ENCODE measurements at places on chromosomes 6 and 20.
A peak's percentile ranks its signal among the peaks of the same experiment; 100 is the strongest.

GRCh38 chr6:18501663-18502013 lies 114.5 kb downstream of the RNF144B start:
- no peak for DNase-seq

GRCh38 chr6:71190809-71191208 lies 97.8 kb upstream of the OGFRL1 start:
- peak; percentile 59 for DNase-seq

GRCh38 chr6:95629551-95629950 lies 52.2 kb downstream of the MANEA start:
- no peak for DNase-seq

- no peak for DNase-seq
Observed at GRCh38 chr6:79040083-79040482, 38.0 kb downstream of the PHIP start.

GRCh38 chr20:32252189-32252588 lies 25.3 kb upstream of the KIF3B start:
- no peak for DNase-seq

- DNase-seq, result no peak
Observed at GRCh38 chr20:63572788-63573646, 1.0 kb downstream of the HELZ2 start.

- DNase-seq, result no peak
Observed at GRCh38 chr20:58237318-58238132, 9.1 kb upstream of the ANKRD60 start.

DNA sequence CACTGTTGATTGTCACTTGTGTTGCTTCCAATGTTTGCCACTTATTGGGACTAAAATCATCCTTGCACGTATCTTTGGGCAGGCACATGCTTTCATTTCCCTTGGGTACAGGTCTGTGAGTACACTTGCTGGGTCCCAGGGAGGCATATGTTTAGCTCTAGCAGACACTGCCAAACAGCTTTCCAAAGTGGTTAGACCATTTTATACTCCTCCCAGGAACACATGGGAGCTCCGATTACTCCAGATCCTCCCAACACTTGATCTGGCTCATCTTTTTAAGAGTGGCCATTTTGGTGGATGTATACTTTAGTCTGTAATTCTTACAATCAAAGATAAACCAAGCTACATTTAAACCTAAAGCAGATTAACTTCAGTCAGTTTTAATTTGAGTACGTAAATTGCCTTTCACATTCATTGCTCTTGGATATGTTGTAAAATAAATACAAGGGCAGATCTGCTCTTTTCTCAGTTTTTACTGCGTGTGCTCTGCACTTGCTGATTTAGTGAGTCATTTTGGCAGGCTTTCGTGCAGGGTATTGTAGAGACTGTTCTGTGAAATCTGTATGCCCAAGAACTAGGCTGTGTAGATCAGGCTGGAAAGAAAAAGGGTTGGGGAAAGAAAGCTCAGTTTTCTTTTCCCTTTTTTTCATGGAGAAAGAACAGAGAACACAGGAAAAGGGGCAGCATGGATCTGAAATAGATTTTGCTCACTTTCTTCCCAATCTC lies 19.5 kb downstream of the SLC22A1 start:
- no peak for DNase-seq

- no peak for DNase-seq
Observed at GRCh38 chr20:6140947-6141346, 18.1 kb upstream of the FERMT1 start.

DNA sequence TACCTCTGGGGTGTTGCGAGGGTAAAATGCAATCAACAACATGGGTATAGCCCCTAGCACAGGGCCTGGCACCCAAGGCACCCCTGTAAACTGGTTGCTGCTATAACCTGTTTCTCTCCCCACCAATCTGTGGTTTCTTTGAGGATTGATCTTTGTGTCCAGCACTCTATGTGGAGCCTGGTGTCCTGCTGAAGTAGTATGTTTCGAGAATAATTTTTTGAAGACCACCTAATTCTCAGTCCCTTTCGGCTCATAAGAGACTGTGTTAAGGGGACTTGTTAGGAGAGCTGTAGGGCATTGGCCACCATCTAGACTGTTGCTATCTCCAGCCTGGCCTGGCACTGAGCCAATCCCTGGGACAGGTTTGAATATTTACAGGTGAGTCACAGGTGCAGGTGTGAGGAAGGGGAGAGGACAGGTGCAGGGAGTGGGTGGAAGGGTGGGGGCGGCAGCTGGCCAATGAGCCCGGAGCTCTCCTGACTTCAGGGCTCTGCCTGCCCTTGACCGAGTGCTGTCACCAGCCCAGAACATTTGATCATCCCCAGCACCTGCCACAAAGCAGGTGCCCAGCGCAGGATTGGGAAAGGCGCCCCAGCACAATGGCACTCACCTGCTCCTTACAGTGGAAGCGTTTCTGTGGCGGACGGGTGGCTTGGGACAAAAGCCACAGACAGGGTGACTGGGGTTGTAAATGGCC lies 8.1 kb upstream of the C20orf144 start:
- no peak for DNase-seq

- no peak for DNase-seq
Observed at GRCh38 chr6:39634646-39635341, 90.4 kb downstream of the KIF6 start.

DNA sequence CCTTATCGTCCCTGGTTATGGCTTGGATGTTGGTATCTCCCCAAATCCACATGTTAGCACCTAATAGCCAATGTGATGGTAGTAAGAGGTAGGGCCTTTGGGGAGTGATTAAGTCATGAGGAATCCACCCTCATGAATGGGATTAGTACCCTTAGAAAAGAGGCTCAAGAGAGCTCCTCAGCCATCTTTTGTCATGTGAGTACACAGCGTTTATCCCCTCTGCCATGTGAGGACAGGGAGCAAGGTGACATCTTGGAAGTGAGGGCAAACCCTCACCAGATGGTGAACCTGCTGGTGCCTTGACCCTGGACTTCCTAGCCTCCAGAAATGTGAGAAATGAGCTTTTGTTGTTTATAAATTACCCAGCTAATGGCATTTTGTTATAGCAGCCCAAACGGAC lies 16.1 kb upstream of the SIRPB2 start:
- DNase-seq, result no peak

- no peak for DNase-seq
Observed at GRCh38 chr20:3794701-3795420, 1.2 kb upstream of the CDC25B start.

All from cerebellar cortex (tissue), 1 donor.